ENCODE measurements at places on chromosomes 4 and X.

DNA sequence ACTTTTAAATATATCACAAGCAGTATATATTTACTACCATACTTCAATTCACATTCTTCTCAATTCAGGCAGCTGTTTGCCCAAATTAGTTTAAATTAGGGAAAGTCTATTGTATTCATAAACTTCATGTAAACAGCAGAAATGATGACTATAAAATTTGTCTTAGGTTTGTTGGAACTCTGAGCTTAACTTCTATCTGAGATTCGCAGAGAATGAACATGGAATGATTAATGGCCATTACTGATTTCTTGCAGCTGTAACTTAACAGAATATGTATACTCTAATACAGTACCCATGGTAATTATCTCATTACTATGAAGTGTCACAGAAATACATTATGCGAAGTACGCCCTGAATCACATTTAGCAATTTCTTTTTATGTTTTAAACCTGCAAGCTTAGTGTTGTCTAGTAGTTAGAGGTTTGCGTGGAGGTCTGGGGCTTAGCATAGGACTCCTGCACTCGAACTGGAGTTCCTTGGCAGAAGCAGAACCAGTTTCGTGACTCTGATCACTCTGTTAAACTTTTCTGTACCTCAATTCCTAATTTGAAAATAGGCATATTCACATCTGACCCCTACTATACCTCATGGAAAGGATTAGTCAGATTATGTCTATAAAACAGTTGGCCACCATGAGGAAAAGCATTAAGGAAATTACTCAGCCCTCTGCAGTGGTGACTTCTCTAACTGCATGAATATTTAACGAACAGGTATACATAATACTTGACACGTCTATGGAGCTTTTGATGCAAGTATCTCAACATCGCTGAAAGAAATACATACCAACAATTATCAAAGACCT, 243.2 kb downstream of the MGST2 start:
- DNase-seq, result no peak

GRCh38 chr4:22764183-22764582, 71.4 kb downstream of the GBA3 start:
- DNase-seq, result no peak

DNA sequence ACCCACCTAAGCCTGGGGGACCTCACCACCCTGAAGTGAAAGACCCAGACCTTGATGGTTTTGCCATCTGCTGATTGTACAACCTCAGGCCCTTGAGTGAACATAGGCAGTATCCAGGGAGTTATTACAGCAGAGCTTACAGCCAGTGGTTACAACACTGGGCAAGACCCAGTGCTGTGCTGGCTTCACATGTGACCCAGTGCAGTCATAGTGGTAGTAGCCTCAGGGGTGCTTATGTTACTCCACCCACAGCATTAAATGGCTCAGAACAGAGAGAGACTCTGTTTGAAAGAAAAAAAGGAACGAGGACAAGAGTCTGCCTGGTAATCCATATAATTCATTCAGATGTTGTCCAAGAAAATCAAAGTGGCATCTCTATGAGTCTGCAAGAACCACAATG, 45.2 kb upstream of the DACH2 start:
- no peak for DNase-seq

- DNase-seq, result peak; percentile 4
Measured at GRCh38 chr4:9765091-9765490, 16.3 kb upstream of the DRD5 start.
